Cortex of kidney (tissue), 1 donor: ENCODE measurements at places on chromosomes 16 and 17.

- DNase-seq: no peak
These were observed 4.1 kb downstream of the ZNF213 start for GRCh38 chr16:3138823-3139426.

DNA sequence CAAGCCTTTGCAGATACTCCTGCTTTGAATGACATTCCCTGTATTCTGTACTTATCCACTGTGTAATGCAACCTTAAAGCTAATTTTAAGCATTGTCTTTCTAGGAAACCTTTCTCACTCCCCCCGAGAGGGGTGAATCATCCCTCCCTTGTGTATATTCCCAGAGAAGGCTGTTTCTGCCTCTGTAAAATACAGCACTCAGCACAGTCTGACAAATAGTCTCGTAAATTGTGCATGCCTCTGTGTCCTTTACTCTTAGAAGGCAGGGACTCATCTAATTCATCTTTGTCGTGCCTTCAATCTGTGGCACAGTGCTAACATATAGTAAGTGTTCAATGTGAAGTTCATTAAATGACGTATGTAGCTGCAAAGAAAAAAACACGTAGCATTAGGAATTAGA, 200.7 kb downstream of the CA10 start:
- no peak for DNase-seq

DNA sequence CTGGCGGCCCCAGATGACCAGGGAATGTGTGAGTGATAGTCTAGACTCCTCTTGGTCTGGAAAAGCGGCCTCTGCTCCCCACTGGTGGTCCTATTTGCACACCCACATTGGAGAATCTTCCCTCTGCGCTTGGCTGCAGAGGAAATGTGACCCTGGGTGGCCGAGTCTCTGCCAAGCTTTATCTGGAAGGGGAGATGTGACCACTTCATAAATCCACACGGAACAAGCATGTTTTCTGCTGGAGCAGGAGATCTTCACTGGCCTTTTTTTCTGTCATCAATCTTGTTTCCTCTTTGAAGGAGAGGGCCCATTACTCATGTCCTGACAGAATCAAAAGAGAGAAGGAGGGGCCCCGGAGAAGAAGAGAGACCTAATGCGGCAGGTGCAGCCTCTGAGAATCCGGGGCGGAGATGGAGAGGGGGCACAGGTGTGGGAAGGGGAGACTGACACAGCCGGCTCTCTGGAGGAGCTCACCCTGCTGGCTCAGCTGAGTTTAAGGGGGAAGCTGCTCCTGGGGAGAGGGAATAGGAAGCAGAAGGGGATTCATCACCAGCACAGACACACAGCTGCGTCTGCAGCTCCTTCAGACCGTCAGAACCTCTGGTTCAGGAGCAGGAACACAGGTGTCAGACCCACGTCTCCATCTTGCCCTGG, 116.3 kb downstream of the SOX9 start:
- no peak for DNase-seq

DNA sequence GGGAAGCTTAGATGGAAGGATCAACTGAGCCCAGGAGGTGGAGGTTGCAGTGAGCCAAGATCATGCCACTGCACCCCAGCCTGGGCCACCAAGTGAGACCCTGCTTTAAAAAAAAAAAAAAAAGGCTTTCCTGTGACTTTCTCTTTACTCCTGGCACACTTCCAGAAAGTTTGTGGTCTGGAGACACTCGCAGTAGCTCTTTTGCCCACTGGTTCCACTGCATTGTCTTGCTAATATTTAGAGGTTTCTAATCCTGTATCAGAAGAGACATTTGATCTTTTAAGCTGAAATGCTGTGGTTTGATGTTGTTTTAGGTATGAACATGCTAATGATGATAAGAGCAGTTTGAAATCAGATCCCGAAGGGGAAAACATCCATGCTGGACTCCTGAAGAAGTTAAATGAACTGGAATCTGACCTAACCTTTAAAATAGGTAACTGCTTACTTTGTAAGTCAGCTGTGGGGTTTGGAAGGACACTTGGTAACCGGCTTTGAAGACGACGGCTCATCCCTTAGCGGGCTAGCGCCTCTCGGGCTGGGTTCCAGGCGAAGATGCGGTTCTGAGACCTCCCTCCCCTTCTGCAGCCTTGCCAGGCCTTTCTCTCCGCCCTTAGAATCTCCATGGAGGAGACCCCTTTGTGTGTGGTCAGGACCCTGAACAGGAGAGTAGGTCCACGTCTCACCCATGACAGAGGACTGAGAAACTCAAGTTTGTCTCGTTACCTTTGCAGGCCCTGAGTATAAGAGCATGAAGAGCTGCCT, 23.1 kb downstream of the NTAN1 start:
- DNase-seq: no peak

- DNase-seq: no peak
These were observed at the start of gene LRRC75A for GRCh38 chr17:16491703-16492612. LRRC75A (minus strand) TSS chr17:16492193; CDS start chr17:16491990, 203 bp downstream.

- no peak for DNase-seq
These were observed 50.7 kb upstream of the RPL38 start for GRCh38 chr17:74152591-74153455.

- DNase-seq: no peak
These were observed 156.4 kb downstream of the SNX29 start for GRCh38 chr16:12132850-12133440.

GRCh38 chr16:26667307-26667706, 399.4 kb upstream of the C16orf82 start:
- no peak for DNase-seq

GRCh38 chr17:68710976-68711375, 109.8 kb upstream of the FAM20A start:
- DNase-seq: no peak

- no peak for DNase-seq
These were observed 72.4 kb upstream of the CPHXL start for GRCh38 chr16:75798714-75799113.

GRCh38 chr17:8041249-8041928, 2.5 kb downstream of the ALOX15B start:
- no peak for DNase-seq

DNA sequence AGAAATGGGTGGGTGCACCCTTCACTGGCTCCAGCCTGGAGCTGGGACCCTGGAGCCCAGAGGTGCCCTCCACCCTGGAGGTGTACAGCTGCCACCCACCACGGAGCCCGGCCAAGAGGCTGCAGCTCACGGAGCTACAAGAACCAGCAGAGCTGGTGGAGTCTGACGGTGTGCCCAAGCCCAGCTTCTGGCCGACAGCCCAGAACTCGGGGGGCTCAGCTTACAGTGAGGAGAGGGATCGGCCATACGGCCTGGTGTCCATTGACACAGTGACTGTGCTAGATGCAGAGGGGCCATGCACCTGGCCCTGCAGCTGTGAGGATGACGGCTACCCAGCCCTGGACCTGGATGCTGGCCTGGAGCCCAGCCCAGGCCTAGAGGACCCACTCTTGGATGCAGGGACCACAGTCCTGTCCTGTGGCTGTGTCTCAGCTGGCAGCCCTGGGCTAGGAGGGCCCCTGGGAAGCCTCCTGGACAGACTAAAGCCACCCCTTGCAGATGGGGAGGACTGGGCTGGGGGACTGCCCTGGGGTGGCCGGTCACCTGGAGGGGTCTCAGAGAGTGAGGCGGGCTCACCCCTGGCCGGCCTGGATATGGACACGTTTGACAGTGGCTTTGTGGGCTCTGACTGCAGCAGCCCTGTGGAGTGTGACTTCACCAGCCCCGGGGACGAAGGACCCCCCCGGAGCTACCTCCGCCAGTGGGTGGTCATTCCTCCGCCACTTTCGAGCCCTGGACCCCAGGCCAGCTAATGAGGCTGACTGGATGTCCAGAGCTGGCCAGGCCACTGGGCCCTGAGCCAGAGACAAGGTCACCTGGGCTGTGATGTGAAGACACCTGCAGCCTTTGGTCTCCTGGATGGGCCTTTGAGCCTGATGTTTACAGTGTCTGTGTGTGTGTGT, 46.8 kb downstream of the IL21R start:
- DNase-seq: no peak

DNA sequence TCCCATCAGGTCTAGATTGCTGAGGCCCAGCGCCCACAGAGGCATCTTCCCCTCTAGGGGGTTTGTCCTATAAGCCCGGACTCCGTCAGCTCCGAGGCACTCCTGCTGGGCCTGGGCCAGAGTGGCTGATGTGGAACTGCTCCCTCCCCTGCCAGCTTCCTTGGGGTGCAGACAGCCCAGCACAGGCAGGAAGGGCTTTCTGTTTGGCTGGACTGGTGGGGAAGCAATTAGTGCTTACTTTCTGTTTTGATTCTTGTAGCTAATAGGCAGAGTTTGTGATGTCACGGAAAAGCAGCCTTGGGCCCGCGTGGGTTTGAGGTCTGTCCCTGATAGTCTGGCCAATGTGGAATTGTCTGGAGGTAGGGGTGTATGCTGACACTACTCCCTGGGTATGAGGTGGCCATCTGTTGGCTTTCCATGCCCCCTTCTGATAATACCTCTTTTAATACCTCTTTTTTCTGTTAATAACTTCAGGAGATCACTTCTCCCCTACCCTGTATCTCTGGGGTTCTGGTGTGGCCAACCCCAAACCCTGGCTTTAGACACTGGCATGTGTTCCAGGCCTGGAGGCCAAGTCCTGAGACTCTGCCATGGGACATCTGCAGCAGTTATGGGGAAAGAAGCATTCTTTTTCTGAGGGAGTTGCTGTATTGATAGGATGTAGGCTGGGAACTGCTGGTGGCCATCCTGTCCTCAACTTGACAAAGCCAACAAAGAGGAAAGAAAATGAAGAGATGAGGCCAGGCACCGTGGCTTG, 190.9 kb downstream of the RAB11FIP4 start:
- no peak for DNase-seq

DNA sequence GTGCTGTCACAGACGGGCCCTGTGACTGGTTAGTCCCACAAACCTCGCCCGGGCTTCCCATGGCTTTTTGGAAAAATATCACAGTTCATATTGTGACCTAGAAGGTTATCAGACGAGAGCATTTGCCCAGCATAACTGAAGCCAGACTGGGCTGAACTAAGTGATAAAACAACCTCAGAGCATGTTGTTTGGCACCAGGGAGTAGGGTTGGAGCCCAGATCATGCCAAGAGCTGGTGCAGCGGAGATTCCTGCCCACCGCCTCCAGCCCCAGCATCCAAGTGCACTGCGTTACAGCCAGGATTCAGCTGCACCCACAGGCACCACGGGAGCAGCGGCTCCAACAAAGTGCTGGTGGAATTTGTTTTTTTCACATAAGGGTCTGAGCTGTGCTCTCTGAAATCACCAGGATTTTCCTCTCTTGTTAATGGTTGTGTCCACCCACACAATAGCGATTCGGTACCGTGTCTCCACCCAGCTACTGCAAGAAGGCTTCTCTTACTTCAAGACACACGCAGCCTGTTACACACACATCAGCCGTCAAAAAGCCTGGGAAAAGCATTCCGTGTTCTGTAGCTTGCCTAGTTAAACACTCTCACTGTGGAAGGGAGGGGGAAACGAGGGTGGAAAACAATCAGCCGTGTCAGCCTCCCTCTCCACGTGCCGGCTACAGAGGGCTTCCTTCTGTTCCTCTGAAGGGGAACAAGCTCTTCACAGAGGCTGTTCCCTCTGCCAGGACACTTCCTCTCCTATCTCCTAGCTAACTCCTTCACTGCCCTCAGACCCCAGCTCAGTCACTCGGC, 273.8 kb downstream of the C16orf95 start:
- no peak for DNase-seq

DNA sequence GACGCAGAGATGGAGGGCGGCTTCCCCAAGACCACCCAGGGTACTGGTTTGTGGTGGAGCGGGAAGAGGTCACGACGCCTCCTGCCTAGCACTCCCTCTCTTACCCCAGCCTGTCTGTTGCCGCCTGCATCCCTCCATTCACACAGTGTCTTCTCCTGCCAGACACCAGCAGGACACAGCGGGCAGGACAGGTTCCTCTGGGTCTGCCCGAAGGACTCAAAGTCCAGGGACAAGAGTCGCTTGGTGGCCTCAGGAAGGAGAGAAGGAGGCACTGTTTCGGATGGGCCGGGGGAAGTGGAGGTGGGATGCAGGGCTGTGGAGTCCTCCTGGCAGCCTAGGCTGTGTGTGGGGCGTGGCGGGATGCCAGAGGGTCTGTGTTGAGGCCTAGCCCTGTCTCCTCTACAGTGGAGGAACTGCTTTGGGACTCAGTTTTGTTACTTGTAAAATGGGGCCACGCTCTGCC, 19.6 kb upstream of the TNS4 start:
- DNase-seq: no peak

GRCh38 chr17:35291802-35292201, 48.9 kb downstream of the SLFN5 start:
- DNase-seq: no peak

- no peak for DNase-seq
These were observed 1.5 kb upstream of the RNF112 start for GRCh38 chr17:19409509-19409908.

DNA sequence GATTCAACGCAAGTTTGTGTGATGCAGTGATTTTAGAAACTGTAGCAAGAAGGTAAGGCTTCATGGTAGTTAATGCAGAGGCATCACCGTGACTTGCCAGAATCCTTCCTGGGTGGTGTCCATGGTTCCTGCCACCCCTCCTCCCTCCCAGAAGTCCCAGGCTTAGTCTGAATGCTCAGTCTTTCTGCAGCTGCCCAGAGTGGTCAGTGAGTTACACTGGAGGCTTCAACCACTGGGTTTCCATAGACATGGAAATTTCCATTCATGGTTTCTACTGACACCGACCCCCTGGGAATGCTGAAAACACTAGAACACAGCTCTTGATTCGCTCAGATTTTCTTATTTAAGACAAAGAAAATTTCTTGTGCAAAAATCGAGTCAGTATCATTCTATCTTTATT, 159.4 kb upstream of the HSBP1 start:
- no peak for DNase-seq

GRCh38 chr17:7922269-7922844, 6.3 kb upstream of the RNF227 start:
- DNase-seq: no peak

- no peak for DNase-seq
These were observed 8.0 kb downstream of the NEUROD2 start for GRCh38 chr17:39599665-39600231.

- no peak for DNase-seq
These were observed 8.0 kb downstream of the SYNGR3 start for GRCh38 chr16:1997494-1998359.
